PC-9 (cell line): ENCODE measurements at places on chromosomes 4 and X. TPM values are rescaled to one million over a fixed set of nuclear protein-coding genes. Genes with fewer than 3 reads are reported as not detected.

DNA sequence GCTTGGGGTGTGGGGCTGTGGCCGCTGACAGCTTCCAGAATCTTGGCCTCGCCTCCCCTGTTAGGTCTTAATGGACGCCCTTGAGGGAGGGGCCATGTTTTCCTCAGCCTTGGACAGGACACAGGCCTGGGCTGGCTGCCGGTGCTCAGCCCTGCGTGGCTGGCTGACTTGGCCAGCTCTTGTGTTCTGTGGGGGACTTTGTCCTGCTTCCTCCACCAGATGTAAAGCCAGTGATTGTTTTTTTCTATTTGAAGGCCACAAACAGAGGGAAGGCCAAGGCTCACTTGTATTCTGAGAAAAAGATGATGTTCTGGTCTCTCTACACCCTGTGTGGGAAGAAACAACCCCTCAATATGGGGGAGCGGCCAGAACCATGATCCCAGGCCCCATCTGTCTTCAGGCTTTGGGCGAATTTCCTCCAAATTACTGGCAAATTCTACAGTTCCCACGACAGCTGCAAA lies 71.3 kb downstream of the HTRA3 start:
- DNase-seq, result no peak

- no peak for DNase-seq
These were observed 89.3 kb upstream of the STX18 start for GRCh38 chr4:4631150-4631549.

Gene P2RY4
- total RNA-seq, result 0.50 and 0.65 TPM in 2 replicates

DNA sequence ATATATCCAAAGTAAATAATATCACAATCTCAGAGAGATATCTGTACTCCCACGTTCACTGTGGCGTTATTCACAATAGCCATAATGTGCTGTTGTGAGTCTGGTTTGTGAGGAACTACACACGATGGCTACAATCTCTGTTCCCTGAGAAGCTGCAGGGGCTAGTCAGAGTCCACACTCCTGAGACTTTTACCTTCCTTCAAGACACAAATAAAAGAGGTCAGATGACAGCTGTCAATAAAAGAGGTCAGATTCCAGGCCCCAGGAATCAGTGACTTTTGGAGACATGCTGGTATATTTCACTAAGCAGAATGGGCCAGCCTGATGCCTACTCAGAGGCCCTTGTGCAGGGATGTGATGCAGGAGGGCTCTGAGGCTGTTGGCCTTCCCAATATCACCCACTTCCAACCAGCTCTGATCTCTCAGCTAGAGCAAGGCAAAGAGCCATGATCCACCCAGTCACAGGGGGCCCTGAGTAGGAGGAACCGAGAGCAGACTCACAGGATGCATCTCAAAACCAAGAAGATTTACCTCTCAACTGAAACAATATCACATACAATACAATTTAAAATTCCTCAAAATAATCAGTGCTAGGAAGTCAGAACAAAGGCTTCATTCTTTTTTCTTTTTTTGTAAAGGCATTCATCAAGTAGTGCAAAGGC lies 13.8 kb downstream of the FRYL start:
- no peak for DNase-seq

DNA sequence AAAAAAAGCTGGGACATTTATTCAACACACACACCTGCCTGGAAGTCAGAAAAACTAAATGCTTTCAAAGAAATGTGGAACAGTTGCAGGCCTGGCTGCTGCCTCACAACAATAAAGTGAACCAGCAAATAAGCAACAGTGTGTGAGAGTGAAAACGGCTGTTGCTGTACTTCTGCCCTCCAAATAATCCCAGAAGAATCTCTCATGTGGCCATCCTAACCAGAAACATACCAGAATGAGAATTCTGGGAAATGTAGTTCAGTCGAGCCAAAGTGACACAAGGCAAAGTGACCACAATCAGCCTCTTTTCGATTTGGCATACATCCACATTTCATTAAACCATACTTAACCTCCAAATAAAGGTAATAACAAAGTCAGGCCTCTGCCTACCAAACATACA lies 204.5 kb downstream of the SLC7A11 start:
- DNase-seq, result no peak

DNA sequence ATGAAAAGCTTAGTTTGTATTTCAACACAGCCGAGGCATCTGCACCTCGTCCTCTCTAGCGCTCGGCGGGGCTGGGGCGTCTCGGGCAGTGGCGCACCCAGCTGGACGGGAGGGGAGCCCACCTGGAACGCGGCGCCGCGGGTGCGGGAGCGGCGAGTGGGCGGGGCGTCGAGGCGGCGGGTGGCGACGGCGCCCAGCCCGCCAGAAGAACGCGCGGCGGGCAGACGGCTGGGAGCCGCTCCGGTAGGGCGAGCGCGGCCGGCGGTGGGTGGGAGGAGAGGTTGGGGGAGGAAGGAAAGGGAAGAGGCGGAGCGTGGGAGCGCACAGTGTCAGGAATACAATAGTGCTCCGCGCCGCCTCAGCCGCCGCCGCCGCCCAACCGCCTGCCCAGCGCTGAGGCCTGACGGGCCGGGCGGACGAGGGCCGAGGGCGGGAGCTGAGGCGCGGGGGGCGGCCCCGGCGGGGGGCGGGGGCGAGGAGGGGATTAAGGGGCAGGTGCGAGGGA lies at the start of gene JADE3:
JADE3 (plus strand) TSS at position 324 of the 505 bp plus-strand sequence. CDS start 72,474 bp downstream, outside the sequence.
- DNase-seq, result peak; percentile 60

DNA sequence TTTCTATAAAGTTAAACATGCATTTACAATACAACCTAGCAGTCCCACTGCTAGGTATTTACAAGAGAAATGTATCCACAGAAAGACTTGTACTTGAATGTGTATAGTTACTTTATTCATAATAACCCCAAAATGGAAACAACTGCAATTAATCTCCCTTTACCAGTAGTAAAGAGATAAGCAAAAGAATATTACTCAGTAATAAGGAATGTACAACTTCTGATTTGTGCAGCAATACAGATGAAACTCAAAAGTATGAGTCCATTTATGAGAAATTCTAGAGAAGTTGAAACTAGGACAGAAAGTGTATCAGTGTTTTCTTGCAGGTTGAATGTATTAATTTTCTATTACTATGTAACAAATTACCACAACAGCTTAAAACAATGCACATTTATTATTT lies 15.2 kb downstream of the USP53 start:
- no peak for DNase-seq

GRCh38 chrX:154855256-154855655 lies 20.8 kb upstream of the SMIM9 start:
- no peak for DNase-seq

- no peak for DNase-seq
These were observed 60.6 kb upstream of the VCX3B start for GRCh38 chrX:8403988-8404387.

Gene MED28
- 39.0 and 43.1 TPM in 2 replicates for total RNA-seq

- DNase-seq, result no peak
These were observed 57.6 kb downstream of the UGT2B11 start for GRCh38 chr4:69156913-69157312.

DNA sequence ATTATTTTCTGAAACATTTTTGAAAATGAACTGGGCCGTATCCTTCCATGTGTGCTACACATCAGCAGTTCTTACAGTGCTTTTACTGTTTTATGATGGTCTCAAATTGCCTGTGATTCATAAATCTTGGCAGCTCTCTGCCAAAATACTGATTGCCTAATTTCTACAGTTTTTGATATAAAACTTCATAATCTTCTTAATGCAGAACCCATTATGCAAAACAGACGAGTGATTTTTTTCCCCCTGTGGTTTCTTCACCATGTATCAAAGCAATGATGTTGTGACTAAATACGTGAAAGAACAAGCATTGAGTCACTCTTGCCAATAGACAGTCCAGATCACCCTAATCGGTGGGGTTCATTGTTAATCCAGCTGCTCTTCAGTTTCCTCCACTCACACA lies 156.4 kb upstream of the WDR1 start:
- DNase-seq, result no peak

DNA sequence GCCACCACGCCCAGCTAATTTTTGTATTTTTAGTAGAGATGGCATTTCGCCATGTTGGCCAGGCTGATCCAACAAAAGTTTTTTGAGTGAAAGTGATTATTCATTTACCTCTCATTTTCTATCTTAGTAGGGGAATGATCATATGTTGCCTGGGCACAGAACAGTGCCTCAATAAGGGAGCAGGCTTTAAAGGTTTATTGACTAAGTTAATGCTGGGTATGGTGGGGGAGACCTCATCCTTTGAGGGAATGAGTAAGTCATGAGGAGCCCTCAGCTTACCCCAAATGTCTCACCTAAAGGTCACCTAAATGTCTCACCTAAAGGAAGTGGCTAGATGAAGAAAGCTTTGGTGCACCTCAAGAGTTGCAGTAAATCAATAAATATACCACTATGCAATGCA lies 109.0 kb downstream of the CLCN4 start:
- DNase-seq, result no peak

DNA sequence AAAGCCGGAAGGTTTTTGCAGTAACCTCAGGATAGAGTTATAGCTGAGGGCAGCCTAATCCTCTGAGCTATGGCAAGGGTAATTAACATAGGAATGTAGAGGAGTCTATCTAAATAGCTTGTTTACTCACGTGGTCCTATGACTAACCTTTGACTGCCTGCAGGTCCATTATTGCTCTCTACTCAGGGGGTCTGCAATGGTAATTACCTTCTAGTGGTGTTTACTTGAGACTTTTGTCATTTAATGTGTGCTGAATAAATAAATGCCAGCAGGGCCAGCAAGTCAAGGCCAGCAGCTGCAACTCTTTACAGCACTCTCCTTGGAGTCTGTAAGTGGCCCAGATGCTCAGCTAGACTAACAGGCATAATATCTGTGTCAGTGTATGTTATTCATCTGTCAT lies 212.7 kb upstream of the FMR1 start:
- no peak for DNase-seq

Gene ACOX3
- total RNA-seq, result 21.0 and 26.1 TPM in 2 replicates

DNA sequence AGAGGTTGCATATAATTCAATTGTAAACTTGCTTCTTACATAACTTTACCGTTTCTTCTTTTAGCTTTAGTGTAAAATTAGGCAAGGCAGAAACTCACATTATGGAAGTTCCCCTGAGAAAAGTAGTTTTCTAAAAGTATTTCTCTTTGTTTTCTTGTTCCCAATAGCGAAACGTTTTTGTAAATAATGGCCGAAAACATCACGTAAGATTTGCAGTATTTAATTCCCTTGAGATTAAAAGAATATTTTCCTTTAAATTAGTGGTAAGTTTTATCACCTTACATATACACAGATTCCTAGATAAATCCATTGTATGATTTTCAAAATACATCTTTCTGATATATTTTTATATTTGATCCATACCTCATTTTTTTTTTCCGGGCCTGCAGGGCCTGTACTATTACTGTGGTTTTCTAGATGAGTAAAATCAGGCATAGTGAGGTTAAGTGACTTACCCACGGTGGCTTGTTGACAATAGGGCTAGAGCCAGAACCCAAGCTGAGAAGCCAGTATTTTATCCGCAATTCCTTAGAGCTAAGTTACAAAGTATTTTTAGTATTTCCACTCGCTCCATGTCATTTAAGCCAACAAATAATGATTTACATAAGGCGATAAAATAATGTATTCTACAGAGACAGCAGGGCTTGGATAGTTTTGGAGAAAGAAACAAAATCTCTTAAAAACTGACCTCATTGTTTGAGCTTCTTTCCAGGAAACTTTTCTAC lies 82.2 kb upstream of the VEGFC start:
- no peak for DNase-seq

Gene XAGE2
- total RNA-seq, result not detected in 2 replicates

Gene SPARCL1
- total RNA-seq, result not detected in 2 replicates

DNA sequence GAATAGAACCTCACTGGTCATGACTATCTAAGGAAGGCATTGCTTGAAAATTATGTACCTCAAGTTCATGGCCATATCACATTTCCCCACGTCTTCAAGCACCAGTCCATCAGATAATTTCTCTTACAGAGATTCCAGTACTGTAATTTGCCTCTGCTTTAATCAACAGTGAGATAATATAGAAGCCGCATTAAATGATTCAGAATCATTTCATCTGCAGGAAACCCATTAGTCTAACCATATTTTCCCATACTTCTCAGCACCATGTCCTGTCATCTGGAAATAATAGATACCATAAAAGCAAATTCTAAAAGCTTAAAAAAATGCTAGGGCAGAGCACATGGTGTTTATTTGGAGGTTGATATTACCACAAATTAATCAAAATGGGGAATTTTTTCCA lies 310.3 kb upstream of the SLIT2 start:
- DNase-seq, result no peak

DNA sequence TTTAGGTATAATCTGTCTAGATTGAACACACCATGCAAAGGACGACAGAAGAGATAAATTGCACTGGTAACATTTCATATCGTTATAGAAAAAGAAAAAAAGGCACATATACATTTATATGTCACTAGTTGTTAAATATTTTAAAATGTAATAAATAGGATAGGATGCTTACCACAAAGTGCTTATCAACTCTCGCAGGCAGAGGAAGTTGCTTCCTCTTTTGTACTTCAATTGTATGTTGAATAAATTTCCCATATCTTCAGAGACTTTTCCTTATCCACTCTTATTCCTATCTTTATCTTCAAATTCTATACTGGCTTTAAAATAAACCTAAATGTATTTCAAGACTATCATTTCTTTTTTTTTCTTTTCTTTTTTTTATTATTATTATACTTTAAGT lies 163.3 kb upstream of the SPOCK3 start:
- no peak for DNase-seq

GRCh38 chr4:186844059-186844681 lies 120.5 kb upstream of the FAT1 start:
- DNase-seq, result no peak

- DNase-seq, result no peak
These were observed 82.6 kb downstream of the CHM start for GRCh38 chrX:85964744-85965143.

- no peak for DNase-seq
These were observed 25.9 kb downstream of the HAND2 start for GRCh38 chr4:173504181-173504503.

- DNase-seq, result peak; percentile 21
These were observed 222.3 kb upstream of the AGTR2 start for GRCh38 chrX:115948018-115948923.

- DNase-seq, result no peak
These were observed 17.5 kb upstream of the C4orf36 start for GRCh38 chr4:86909546-86910295.

Gene IBSP
- not detected in 2 replicates for total RNA-seq

DNA sequence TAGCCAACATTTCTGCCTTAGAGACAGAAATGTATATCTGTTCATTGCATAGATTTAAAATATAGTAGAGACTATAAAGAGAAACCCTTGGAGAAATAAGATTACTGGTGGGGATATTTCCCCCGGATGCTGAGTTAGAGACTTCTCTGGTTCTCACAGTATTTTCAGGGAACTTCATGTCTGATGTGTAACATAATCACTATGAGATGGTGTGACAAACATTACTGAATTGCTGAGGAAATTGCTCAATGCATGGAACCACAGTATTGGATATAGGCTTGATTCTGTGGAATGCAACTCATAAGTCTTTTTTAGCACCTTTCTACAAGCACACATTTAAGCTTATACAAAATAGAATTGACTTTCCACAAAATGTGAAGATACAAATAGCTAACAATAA lies 152.7 kb downstream of the SOWAHB start:
- DNase-seq, result no peak
